PC-3 (cell line): ENCODE measurements at places on chromosomes 2 and 18. TPM values are rescaled to one million over a fixed set of nuclear protein-coding genes. Genes with fewer than 3 reads are reported as not detected.

DNA sequence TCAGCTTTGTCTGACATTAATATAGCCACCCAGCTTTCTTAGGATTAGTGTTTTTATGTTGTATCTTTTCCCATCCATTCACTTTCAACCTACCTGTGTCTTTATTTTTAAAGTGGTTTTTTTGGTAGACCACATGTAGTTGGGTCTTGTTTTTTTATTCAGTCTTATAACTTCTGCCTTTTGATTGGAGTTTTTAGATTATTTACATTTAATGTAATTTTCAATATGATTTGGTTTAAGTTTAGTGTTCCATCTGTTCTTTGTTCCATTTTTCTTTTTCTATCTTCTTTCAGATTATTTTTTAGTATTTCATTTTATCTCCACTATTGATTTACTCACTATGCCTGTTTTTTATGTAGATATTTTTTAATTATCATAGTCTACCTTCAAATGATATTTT, 13.1 kb upstream of the MSTN start:
- no peaks in the 10 kb centered on the region for H3K4me1 ChIP-seq
- DNase-seq: no peak
- no peaks in the 10 kb centered on the region for H3K27me3 ChIP-seq
- no peak overlapping the region for H3K27ac ChIP-seq
- no peak overlapping the region for H3K4me3 ChIP-seq
- no peaks in the 10 kb centered on the region for H3K36me3 ChIP-seq

DNA sequence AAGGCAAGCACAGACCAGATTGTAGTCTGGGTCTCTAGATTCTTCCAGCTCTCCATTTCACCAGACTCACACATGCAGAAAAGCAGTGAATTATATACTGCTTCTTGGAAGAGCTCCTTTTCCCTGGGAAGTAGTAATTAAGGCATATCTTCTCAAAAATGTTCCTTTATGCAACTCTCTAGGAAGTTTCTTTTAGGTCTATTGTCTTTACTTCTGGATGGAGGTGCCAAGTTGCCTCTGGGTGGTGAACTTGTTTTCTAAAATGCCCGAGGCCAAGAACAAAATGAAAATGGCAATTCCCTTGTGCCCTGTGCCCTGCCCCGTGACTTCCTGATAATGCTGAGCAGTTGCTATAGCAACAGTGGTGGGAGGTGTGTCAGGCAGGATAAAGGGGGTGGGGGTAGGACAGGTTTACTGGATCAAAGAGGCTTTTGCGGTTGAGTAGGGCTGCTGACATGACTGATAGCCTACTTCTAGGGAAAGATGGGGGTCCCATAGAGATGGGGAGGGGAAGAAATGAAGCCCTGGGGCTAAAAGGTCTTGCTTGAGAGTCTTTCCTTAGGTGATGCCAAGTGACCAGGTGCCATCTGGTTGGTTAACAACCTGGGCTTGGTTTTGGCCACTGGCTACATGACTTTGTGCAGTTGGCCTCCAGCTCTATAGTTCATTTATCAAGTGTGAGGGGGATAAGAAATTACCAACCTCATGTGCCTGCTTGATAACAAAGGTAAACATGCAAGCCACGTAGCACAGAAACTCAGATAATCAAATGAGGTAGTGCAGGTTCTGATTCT, 11.8 kb downstream of the IGFBP2 start:
- no peak for DNase-seq
- no peak overlapping the region for H3K4me3 ChIP-seq
- H3K4me1 ChIP-seq: peaks cover 12% of the 10 kb centered on the region; the same call in 1 of the 2 replicates
- H3K27ac ChIP-seq: no peak overlapping the region
- H3K27me3 ChIP-seq: no peaks in the 10 kb centered on the region

GRCh38 chr2:68163641-68164040, 6.0 kb downstream of the PNO1 start:
- H3K4me1 ChIP-seq: peaks cover 8% of the 10 kb centered on the region; the same call in 1 of the 2 replicates
- peaks cover 53% of the 10 kb centered on the region for H3K36me3 ChIP-seq
- no peak overlapping the region for H3K4me3 ChIP-seq
- no peak for DNase-seq

GRCh38 chr2:64049633-64050220, 30.5 kb upstream of the VPS54 start:
- no peaks in the 10 kb centered on the region for H3K27me3 ChIP-seq
- H3K4me1 ChIP-seq: peaks cover 4% of the 10 kb centered on the region; the same call in 1 of the 2 replicates
- H3K27ac ChIP-seq: no peak overlapping the region
- no peaks in the 10 kb centered on the region for H3K36me3 ChIP-seq
- H3K4me3 ChIP-seq: no peak overlapping the region

DNA sequence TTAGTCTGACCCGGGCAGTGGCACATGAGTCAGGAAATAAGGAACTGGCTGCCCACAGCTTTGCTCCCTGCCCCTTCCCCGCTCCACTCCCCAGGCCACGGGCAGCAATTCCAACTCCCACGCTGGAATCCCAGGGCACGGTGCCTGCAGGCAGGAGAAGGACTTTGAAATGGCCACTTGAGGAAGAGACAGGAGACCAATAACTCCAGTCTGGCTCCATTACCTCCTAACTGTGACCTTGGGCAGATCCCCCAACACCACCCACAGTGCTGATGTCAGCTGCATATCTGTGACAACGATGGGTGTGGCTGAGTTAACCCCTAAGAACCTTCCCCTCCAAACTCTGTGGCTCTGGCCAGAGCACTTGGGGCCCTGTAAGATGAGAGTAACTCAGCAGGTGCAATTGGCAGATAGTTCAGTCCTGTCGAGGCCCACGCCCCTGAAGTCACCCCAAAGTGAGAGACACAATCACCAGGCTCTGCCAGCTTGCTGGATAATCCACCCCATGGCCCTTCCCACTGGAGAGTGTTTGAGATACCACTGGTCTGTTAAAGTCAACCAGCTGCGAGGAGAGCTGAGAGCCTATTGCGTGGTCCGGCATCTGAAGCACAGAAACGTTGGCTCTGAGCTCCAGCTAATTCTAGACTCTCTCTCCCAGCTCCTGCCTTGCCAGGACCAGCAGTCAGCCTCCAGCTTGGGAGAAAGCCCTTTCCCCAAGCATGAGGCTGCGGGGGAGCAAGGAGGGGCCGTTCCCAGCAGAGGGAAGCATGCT, 175.2 kb downstream of the TNS1 start:
- H3K27me3 ChIP-seq: peaks cover 55% of the 10 kb centered on the region
- no peaks in the 10 kb centered on the region for H3K36me3 ChIP-seq
- H3K27ac ChIP-seq: no peak overlapping the region
- H3K4me3 ChIP-seq: no peak overlapping the region
- DNase-seq: no peak

DNA sequence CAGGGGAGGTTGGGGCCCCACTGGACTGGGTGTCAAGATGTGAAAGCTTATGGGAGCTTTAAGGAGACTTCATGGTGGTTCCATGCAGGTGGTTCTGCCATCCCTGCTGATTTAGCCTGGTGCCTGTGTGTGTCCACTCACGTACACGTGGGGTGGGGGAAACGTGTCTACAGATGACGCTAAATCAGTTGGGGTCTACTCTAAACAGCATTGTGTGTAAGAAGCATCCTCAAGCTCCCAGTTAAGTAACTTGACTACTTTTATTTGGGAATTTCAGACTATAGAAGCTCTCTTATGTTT, 47.1 kb downstream of the BCL2L11 start:
- DNase-seq: no peak
- H3K4me1 ChIP-seq: peaks cover 31% of the 10 kb centered on the region
- no peak overlapping the region for H3K4me3 ChIP-seq
- H3K27me3 ChIP-seq: no peaks in the 10 kb centered on the region
- H3K27ac ChIP-seq: peak overlapping the region; percentile 43

DNA sequence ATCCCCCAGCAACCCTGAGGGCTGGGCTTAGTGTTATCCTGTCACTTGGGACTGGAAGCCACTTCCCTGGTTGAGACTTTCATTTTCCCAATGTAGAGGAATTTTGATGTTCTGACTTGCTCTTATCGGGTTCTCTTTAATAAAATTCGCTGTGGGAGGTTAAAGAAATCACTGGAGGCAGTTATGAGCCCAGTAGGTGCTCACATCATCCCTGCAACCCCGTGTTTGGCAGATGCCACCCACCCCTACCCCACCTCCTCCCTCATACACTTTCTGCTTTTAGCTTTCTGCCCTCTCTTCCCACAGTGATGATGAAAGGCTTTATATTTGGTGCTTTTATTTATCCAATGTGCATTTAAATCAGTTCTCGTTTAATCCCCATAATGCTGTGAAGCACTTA, 106.6 kb downstream of the MAPK4 start:
- DNase-seq: no peak
- H3K4me1 ChIP-seq: no peaks in the 10 kb centered on the region
- no peaks in the 10 kb centered on the region for H3K36me3 ChIP-seq

GRCh38 chr2:59390581-59390980, 1149.5 kb upstream of the FANCL start:
- no peaks in the 10 kb centered on the region for H3K36me3 ChIP-seq
- no peak for DNase-seq
- H3K27me3 ChIP-seq: peaks cover 3% of the 10 kb centered on the region; the same call in 1 of the 2 replicates
- H3K27ac ChIP-seq: no peak overlapping the region

PRPF40A gene
- total RNA-seq: 120 and 140 TPM in 2 replicates

LYG2 gene
- not detected in 2 replicates for total RNA-seq

PLEKHA3 gene
- total RNA-seq: 16.4 and 16.7 TPM in 2 replicates

TMEM214 gene
- total RNA-seq: 43.0 and 56.1 TPM in 2 replicates

DNA sequence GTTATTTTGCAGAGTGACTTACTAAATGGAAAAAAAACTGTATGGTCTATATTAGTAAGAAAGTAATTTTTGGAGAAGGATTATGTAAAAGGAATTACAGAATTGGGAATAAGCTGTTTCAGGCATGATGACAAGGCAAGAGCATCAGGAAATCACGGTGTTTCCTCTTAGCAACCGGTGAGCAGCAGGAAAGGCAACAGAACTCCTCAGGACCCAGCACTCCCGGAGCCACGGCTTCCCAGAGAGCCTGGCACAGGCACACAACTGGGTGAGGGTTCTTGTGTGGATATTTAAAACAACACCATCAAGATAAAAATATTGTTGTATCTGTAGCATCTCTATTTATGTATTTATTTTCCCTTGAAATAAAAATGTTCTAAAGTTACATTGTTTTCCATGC, 34.4 kb downstream of the CYP27C1 start:
- no peaks in the 10 kb centered on the region for H3K36me3 ChIP-seq
- DNase-seq: peak; percentile 12
- H3K27me3 ChIP-seq: no peaks in the 10 kb centered on the region
- H3K27ac ChIP-seq: no peak overlapping the region

DNA sequence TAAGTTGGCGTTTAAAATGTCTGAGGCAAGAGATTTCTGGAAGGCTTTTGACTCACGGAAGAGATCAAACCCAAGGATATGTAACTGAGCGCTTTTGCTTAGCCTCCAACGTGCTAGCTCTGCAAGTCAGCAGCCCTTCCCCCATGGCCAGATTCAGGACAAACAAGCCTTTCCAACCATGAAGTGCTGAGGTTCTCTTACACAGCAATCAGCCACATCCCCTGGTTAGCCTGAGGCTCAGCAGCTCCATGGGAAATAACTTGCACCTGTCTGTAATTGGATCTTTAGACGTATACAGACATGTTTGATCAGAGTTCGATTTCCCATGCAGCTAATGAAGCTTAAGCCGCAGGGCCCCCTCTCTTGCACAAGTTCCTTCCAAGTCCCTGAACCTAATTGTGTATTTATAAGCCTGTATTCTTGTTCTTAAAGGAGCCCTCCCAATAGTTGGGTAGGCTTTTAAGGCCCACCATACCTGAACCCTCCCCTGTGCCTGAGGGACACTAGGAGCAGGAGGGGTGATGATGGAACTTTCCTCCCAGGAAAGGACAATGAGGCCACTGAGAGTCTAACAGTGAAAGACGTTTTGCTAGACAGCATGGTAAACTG, 2.1 kb upstream of the TMEM131 start:
- no peaks in the 10 kb centered on the region for H3K27me3 ChIP-seq
- no peak for DNase-seq
- no peak overlapping the region for H3K4me3 ChIP-seq
- peaks cover 25% of the 10 kb centered on the region for H3K4me1 ChIP-seq

CAPN14 gene
- total RNA-seq: 0.35 TPM in 1 of 2 replicates, not detected in the other

DNA sequence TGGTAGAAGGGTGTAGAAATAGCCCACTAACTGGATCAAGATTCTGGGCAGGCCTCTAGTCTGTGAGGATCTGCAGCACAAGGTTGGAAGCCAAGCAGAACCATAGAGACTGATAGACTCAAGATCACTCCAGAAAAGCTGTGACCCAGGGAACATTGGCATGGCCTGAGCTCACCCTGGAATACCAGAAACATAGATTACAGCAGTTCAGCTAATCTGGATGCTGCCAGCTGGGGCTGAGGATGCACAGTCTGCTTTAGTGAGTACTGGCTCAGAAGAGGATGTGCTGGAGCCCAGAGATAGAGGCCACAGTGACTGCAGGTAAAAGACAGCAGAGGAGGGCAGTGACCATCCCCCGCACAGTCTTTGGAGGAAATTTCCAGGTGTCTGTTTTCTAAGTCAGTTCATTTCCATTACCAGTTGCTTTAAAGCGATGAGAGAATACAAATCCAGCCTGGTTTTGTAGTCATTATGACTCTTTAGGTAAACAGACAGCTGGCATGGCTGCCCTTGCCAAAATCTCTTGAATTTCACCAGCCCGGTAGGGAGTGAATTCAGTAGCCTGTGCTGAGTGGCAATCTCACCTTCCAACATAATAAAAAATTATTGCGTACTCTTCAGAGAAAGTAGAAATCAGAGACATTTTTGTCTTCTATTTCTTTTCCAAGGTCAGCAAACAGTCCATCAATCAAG, 119.2 kb downstream of the ANTXR1 start:
- no peaks in the 10 kb centered on the region for H3K27me3 ChIP-seq
- H3K36me3 ChIP-seq: peaks cover 8% of the 10 kb centered on the region; the same call in 1 of the 2 replicates
- no peak overlapping the region for H3K4me3 ChIP-seq

- H3K4me3 ChIP-seq: peak overlapping the region; percentile 61
- H3K27ac ChIP-seq: peak overlapping the region; percentile 98
- peaks cover 40% of the 10 kb centered on the region for H3K4me1 ChIP-seq
- DNase-seq: peak; percentile 93
- no peaks in the 10 kb centered on the region for H3K27me3 ChIP-seq
Measured at GRCh38 chr2:158724803-158725381, 70.2 kb upstream of the DAPL1 start.

DNA sequence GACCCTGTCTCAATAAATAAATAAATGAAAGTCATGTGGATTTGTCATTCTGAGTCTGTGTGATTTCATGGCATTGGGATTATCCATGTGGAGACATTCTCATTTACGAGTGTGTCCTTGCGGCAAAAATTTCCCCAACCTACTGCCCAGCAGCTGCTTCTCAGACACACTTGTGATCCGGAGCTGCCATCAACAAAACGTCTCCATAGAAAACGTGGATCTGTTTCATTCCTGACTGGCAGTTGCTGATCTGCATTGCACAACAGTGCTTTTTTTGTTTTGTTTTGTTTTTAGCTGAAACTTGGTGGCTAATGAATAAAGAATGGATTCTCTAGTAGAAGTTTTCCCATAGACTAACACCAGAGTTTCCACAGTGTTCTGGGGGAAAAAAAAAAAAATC, 74.7 kb downstream of the TGIF1 start:
- H3K4me3 ChIP-seq: no peak overlapping the region
- no peak overlapping the region for H3K27ac ChIP-seq
- H3K4me1 ChIP-seq: no peaks in the 10 kb centered on the region
- H3K27me3 ChIP-seq: no peaks in the 10 kb centered on the region
- no peaks in the 10 kb centered on the region for H3K36me3 ChIP-seq
